ENCODE measurements at places on chromosomes 11 and 22.
A peak's percentile ranks its signal among the peaks of the same experiment; 100 is the strongest.

- DNase-seq, result no peak
Observed at GRCh38 chr11:72380132-72380503, 54.2 kb downstream of the CLPB start.

DNA sequence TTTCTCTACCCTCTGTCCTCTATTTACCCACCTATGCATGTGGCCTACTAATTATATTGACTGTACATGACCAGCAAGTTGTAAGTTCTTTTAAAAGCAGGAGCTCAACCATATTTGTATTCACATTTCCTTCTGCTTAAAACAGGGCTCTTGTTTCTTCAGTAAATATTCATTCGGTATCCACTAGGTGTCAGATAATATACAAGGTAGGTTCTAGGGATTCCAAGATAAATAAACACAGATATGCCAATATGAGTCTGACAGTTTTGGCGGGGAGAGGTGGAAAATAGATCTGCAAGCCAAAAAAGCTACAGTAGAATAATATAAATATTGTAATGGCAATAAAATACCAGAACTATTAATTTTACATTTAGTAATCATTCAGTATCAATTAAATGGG lies 15.3 kb upstream of the RAB30 start:
- DNase-seq, result peak; percentile 11

DNA sequence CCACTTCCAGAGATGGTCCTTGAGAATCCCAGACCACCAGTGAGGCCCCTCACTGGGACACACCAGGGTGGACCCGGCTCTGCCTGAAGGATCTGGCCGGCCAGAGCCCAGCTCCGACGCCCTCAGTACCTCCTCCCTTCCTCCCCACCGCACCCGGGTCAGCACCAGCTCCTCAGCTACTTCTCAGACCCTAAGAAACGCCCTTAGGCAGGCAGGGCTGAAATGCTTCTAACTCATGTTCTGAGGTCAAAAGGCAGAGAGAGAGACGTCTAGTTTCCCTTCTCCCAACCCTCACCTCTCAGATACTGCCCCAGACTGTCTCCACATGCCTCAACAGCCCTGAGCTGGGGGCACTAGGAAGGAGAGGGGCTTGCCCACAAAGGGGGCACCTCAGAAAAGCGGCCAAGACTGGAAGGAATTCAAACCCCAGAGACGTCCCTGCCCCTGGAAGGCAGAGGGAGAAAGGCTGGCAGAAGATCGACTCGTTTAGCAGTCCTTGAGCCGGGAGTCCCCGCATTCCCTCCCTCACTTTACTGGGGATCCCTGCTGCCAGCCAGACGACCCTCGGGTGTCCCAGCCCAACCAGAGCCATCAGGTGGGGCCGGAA lies 539 bp downstream of the USH1C start:
- no peak for DNase-seq

GRCh38 chr11:2697866-2698265 lies 1.9 kb downstream of the KCNQ1OT1 start:
- no peak for DNase-seq

- no peak for DNase-seq
Observed at GRCh38 chr11:125326126-125326525, 161.6 kb downstream of the PKNOX2 start.

GRCh38 chr11:390175-390574 lies 3.8 kb upstream of the PKP3 start:
- DNase-seq, result no peak

- DNase-seq, result no peak
Observed at GRCh38 chr22:29707010-29707409, 12.8 kb upstream of the CABP7 start.

DNA sequence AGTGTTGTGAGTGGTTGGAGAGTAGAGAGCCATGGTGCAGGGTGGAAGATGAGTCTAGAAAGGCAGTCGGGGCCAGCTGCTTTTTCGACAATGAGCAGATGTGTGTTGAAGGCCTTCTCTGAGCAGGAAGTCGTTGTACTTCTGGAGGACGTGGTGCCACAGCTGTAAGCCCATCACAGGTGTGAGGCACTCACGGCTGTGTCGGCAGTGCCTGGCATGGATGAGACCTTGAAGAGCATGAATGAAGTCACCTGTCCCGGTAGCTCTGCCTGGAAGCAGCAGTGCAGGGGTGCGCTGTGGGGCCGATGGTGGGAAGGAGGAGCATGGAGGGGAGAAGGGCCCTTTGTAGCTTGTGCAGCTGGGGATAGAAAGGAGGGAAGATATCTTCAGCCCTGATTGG lies 165.2 kb downstream of the PKNOX2 start:
- DNase-seq, result no peak

- DNase-seq, result peak; percentile 96
Observed at GRCh38 chr11:83257761-83258168, 28.4 kb downstream of the CCDC90B start.

GRCh38 chr11:92455210-92455790 lies 230.7 kb downstream of the FAT3 start:
- no peak for DNase-seq

DNA sequence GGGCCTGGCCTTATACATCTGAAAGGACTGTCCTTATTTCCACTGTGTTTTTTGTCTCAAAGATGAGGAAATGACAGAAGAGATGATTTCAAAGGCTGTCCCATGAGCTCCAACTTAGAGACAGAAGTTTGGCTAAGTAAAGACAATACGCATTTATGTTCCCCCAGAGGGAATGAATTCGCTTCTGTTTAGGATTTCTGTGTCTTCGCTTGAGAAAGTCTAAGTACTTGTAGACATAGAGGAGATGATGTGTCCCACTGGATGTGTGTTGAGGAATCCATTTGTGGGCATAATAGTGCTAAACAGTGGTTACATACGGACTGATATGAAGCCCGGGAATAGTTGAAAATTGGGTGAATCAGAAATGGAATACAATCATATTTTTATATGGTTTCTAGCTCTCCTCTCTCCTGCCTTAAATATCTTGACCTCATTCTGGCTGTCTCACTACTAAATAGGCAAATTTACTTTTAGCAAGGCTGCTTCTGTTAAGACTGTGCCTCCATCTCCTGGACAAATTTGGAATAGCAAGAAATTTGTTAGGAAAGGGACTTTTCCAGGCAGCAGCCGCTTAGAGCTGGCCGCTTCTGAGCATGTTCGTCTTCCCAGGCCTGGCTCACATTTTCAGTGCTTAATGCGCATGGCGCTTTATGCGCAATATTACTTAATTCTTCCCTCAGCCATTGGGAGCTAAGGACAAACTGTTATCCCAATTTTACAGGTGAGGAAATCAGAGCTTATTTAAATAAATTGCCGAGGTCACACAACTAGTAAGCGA lies 1.9 kb upstream of the PEX26 start:
- DNase-seq, result peak; percentile 82

GRCh38 chr11:72787216-72788104 lies 6.4 kb downstream of the STARD10 start:
- no peak for DNase-seq

DNA sequence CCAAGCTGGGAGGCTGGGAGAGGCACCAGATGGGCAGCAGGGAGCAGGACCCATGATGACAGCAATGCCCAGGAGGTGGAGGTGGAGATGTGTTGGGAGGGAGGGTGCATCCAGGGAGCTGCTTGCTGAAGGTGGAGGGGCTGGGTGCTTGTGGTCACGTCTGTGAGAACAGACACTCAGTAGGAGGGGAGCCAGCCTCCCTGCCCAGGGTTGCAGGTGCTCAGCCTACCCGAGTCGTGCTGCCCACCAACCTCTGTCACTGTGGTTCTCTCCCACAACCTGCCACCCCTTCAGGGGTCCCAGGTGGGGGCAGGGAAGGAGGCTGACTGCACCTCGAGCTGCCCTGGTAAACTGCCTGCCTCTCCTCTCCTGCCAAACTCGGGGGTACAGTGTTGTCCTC lies 5.5 kb downstream of the PRDX5 start:
- DNase-seq, result no peak

DNA sequence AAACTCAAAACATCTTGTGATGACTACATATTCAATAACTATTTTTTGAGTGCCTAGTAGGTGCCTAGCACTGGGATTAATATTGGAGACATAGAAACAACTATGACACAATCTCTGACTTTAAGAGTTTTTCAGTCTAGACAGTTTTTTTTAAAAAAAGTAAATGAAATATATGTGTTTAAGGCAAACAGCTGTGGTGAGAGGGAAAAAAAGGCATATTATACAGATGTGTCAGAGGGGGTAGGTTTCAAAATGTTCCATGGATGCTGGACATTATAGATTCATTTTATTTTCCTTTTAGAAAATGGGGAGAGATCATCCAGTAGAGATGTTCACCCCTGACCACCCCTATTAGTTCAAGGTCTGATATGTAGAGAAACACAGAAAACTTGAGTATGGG lies 90.8 kb downstream of the LUZP2 start:
- DNase-seq, result no peak

DNA sequence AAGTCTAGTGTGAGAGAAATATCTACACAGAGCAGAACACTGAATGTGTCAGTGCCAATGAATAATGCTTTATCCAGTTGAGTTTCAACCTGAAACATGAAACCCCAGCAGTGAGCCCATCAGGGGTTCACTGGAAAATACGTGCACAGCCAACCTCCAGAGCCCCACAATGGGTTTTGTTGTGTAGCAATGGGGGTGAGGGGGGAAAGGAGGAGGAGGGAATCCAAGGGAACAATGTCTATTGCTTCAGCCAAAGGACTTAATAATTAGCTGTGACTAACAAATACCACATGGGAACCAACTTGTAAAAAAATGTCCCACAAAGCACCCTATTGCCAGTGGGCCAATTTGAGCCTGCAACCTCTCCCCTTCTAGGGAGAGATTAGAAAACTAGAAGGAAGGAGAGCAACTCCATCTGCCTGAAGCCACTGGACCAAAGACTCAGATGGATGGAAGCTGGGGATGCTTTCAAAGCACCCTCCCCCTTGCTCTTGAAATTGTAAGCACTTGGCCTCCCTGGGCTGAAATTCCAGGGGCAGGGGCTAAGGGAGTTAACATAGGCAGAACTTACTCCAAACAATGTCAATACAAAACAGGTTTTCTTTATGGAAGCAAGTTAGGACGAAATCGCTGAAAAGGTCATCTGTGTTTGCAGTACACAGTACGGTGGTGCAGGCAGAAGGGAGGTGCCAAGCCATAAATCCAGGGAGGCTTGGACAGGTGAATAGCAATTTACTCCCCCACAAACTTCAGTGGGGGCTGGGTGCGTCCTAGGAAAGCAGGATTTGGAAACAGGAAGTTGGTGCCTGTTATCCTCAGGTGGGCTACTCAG lies 99.8 kb downstream of the ARL14EP start:
- no peak for DNase-seq

GRCh38 chr11:64831411-64831891 lies 13.0 kb downstream of the CDC42BPG start:
- no peak for DNase-seq

DNA sequence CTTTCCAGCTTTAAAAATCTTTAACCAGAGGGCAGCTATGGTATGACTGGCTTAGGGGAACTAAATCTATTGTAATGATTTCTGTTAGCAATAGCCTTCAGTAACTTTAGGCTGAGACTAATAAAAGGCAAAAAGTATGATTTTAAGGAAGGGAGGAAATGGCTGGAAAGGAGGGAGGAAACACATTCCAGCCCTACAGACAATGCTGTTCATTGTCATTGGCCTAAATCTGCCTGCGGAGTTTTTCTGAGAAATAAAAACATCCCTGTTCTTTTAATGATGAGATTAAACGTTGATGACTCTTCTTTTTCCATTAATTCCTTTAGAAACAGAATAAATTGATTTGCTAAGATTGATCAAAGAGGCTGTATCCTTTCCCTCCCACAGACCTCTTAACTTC lies 99.6 kb upstream of the GRAMD1B start:
- DNase-seq, result no peak

GRCh38 chr22:45966320-45966894 lies 10.6 kb downstream of the WNT7B start:
- no peak for DNase-seq

DNA sequence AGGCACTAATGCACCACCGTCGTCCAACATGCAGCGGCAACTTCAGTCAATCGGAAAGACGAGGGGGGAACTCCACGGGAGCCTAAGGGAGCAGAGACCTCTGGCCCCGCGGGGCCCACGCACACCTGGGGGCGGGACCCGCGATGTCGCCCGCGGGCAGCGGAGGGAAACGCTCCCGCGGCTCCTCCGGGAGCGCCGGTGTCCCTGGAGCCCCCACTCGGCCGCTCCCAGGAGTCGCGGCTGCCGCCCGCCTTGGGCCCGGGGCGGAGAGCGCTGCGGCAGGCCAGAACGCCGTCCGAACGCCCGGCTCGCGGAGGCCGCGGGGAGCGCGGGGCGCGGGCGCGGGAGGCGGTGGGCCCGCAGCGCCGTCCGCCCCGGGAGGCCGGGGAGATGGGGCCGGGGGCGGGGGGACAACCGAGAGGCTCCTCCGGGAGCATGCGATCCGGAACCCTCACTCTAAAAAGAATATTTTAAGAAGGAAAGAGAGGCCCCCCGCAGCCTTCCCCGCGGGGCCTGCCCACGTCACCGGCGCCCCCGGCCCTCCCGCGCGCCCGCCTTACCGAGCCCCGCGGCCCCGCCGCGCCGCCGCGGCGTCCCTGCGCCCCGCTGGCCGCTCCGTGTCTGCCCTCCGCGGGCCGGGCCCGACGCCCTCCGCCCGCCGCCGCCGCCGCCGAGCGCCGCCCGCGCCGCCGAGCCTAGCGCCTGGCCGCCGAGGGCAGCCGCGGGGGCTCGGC lies 86.6 kb upstream of the ARHGAP32 start:
- peak; percentile 38 for DNase-seq

- no peak for DNase-seq
Observed at GRCh38 chr11:57936050-57936418, 87.6 kb upstream of the OR9Q1 start.

DNA sequence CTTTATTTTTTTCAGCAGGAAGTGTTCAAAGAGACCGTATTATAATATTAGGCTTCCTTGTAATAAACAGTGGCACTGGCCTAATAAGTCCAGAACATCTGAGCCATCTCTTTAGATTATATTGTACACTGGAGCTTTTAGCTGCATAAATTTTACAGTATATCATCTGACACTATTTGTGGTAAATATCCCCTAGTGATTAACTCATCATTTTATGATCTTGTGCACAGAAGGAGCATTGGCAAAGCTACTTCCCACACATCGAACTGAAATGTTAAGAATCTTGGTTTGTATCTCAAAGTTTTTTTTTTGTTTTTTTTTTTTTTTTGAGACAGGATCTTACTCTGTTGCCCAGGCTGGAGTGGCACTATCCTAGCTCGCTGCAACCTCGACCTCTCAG lies 162.7 kb downstream of the HIPK3 start:
- no peak for DNase-seq

- DNase-seq, result no peak
Observed at GRCh38 chr11:46617972-46618314, 590 bp downstream of the ATG13 start.

- peak; percentile 27 for DNase-seq
Observed at GRCh38 chr11:9834291-9834690, 170.4 kb downstream of the SWAP70 start.

DNA sequence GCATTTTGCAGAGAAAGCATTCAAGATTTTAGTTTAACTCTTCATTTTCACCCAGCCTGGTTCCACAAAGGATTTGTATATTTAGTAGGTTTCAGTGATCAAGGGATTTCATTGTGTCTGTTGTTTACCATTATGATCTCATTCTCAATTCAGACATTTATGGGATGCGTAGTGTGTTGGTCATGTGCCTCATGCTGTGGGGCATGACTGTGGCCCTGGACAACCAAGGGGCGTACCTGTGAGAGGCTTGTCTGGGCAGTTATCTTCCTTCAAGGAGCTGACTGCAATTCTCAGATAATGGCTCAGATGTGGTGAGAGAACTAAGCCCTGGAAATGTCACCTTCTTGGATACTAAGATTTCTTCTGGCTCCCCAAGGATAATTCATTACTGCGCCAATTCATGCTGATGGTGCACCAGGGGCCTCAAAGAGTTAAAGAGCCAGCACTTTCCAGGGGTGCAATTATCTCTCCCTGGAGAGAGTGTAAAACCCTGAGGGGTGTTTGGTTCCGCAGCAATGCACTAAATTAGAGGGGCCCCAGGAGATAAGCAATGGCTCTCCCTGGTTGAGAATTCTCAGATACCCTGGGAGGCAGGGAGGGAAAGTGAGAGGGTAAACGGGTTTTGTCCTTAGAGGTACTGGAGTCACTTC lies 32.2 kb downstream of the SLC6A5 start:
- no peak for DNase-seq
